Panc1 (cell line): ENCODE measurements at places on chromosomes 6 and 20. TPM values are rescaled to one million over a fixed set of nuclear protein-coding genes. Genes with fewer than 3 reads are reported as not detected.
A peak's percentile ranks its signal among the peaks of the same experiment; 100 is the strongest.

MAP3K5 gene
- total RNA-seq = 8.1 TPM

TBXT gene
- not detected for total RNA-seq

HLA-DQB1 gene
- 0.51 TPM for total RNA-seq

- no peak for DNase-seq
Observed at GRCh38 chr20:52056203-52057062, 135.1 kb downstream of the ZFP64 start.

- DNase-seq = no peak
Observed at GRCh38 chr6:25990172-25990873, 27.7 kb downstream of the TRIM38 start.

GRCh38 chr6:145733810-145734209 lies 1.5 kb downstream of the EPM2A start:
- DNase-seq = no peak

DNA sequence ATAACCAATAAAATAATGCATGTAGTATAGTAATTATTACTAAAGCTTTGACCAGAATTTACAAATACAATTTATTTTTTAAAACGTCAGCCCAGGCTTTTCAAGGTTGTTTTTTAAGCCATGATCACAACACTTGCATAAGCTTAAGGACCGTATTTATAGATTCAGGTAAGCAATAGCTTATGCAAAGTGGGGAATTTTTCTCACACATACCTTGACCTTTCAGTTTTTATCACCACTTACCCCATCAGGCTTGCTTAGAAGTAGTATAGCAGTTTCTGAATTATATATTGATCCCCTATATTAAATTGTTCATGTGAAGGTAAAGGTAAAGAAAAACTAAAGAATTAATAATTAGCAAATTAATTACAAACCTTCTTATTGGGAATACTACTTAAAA lies 232.3 kb upstream of the FKBP1C start:
- DNase-seq = no peak

- no peak for DNase-seq
Observed at GRCh38 chr6:12312736-12313135, 22.6 kb downstream of the EDN1 start.

GRCh38 chr6:137763886-137764285 lies 103.2 kb upstream of the TNFAIP3 start:
- no peak for DNase-seq

GRCh38 chr6:56292505-56293181 lies 45.3 kb upstream of the COL21A1 start:
- peak; percentile 72 for DNase-seq

DNA sequence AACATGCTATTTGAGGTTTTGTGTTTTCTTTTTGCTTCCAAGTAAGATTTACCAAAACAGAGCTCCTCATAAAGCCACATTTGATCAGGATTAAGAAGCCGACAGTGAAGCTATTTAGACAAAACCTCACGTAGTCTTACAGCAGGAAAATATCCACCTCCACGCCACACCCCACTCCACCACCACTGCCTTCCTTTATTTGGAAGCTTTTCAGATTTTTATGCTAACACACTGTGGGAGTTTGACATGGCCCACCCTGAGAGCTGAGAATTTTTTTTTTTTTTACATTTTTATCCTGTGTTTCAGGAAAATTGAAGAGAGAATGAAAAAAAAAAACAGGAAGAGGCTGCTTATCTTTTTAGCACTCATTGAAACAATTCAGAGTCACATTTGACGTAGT lies 104.8 kb upstream of the MC3R start:
- no peak for DNase-seq
